ENCODE measurements at places on chromosomes 1 and 21.

- no peak for DNase-seq
Observed at GRCh38 chr1:41677620-41678019, 193.1 kb upstream of the EDN2 start.

GRCh38 chr21:38881131-38881530, 75.4 kb downstream of the ETS2 start:
- DNase-seq: no peak

DNA sequence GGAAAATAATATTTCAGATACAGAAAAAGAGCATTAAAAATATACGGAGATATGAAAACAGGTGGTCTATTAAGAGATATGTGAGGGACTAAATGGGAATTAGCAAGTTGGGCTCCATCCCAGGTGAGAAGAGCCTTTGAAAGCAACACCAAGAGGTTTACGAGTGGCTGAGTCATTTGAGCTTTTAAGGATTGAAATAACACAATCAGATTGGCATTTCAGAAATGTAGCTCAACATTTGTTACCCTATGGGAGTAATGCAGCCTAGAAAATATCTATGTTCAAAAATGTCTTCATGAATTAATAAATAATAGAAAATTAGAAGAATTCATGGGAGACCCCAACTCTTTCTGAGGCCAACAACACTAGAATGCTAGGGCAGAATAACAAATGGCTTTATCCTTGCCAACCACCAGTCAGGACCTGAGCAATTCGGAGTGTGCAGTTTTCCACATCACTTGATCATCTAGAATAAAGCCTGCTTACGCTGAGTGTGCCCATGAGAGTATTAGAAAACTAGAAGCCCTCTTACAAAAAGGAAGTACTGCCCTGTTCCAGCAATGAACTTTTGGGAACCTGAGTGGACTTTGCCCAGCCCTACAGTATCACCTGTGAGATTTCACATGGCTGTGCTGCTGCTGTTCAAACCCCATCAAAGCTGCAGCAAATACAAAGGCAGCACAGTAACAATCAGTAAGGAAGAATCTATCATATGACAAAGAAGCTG, 538.0 kb upstream of the CAMK1G start:
- DNase-seq: no peak

DNA sequence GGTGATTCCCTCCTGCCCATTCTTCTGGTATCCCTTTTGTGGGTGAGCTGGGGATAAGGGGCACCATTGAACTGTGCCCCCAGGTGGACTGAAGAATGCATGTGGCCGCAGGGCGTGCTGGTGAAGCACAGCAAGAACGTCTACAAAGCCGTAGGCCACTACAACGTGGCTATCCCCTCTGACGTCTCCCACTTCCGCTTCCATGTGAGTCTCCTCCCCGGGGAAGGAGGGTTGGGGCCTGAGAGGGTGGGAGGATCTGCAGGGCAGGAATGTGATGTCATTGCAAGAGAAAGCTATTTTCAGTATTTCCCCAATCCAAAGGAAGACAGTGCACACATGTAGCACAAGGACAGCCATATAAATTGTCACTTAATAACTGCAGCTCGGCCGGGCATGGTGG, 7.5 kb upstream of the KPNA6 start:
- no peak for DNase-seq

GRCh38 chr1:36609241-36610027, 126.7 kb upstream of the CSF3R start:
- DNase-seq: peak; percentile 63

DNA sequence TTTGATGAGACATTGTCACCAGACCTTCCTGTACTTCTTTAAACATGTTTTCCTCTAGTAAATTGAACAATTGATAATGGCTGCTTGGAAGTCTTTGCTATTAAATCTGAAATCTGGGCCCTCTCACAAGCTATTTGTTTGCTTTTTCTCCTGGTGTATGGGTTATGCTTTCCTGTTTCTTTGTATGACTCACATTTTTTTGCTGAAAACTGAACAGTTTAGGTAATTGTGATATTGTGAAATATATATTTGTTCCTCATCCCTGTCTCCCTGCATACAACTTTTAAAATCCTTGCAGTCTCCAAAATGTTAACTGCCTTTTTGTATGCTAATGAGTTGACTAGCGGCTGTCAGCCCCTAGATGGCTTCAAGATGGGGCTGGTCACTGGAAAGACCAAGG, 61.6 kb downstream of the MAP3K21 start:
- no peak for DNase-seq

All from NCI-H1105 treated with DMSO at 0.1 percent for 48 hours (cell line).